GM23338 (cell line): ENCODE measurements at places on chromosomes 3 and 15. TPM values are rescaled to one million over a fixed set of nuclear protein-coding genes. Genes with fewer than 3 reads are reported as not detected.

GRCh38 chr15:80272987-80273386 is 21.0 kb upstream of the CTXND1 start:
- DNase-seq: no peak

GRCh38 chr15:38069511-38070011 is 135.1 kb downstream of the TMCO5A start:
- DNase-seq: no peak

DNA sequence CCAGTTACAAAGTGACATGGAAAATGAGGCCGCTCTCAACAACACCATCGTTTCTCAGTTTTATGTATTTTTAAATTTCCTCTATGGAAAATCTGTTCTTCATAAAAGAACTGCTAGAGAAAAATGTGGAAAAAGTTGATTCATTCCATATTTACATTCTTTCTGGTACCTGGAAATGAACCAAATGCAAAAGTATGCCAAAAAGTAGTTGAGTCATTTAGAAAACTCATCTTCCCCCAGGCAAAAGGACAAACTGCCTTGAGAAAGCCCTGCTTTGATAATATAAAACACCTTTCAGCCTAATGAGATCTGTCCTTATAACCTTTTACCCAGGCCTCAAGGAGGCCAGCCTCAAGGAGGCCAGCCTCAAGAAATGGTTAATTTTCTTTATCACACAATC is 283.0 kb upstream of the VEPH1 start:
- no peak for DNase-seq

DNA sequence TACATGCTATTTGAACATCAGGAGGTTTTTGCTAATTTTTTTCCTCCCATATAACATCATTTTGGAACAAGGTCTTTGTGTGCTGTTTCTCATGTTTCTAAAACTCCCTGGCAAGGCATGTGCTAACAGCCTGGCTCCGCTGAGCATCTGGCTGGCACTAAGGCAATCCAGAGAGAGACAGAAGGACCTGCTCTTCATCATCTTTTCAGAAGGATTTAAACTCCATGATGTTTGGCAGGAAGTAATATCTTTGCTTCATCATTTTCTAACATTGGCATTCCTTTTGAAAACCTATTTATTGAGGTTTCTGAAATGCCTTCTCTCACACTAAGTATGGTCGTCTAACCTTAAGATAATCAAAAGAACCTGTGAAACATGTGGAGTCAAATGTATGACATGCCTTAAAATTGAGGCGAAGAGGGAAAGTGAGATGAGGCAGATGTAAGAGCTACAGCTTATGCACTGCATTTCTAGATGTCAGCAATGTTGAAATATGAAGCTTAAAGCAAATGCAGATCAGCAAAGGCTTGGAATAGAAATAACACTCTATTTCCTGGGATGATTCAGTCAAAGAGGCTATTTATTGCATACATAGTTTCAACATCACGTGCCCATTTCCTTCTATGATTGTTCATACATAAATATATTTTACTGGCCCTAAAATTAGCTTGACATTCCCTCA is 592.0 kb downstream of the ZNF385D start:
- DNase-seq: no peak

DNA sequence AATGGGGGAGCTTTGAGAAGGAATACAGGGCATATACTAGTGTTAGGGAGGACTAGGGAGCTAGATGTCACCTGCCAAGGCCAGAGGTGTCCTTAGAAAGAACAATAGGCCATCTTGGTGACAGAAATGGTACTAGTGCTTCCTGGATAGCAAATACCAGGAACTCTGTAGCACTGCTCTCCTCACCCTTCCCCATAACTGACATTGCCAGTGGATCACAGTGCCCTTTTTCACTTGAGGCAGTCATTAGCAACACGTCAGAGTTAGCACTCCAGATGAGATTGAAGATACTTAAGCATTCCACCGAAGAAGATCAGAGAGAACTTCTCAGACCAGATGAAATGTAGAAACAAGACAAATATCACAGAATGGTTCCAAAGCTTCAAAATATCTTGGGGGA is 103.1 kb upstream of the PDZRN3 start:
- no peak for DNase-seq

PTPN23 gene
- polyA plus RNA-seq: 14.3 and 16.1 TPM in 2 replicates
